Stimulated activated CD4-positive, alpha-beta T cell treated with anti-CD3 and anti-CD28 coated beads, Interleukin-12 subunit alpha, Interleukin-12 subunit beta, amount 100 ng/mL, for 24 hours (primary cell): ENCODE measurements at places on chromosomes 7 and 10.

DNA sequence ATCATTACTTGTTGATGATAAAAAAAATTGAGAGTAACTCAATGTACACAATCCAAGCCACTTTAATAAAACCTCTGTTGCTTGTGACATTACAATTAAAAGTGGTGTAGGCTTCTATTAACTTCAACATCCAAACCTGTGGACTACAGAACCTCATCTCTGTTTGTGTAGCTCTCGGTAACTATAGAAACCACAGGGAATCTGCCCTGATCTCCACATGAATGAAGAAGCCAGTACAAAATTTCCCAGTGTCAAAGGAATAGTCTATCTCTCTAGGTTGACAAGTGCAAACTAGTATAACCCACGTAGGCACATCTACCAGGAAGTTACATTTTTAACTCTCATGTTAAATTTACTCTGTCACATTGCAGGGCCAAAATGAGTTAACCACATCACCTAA is 204.3 kb downstream of the CHCHD3 start:
- DNase-seq = no peak

- DNase-seq = no peak
These were observed 634 bp downstream of the HECW1 start for GRCh38 chr7:43112941-43113621.

DNA sequence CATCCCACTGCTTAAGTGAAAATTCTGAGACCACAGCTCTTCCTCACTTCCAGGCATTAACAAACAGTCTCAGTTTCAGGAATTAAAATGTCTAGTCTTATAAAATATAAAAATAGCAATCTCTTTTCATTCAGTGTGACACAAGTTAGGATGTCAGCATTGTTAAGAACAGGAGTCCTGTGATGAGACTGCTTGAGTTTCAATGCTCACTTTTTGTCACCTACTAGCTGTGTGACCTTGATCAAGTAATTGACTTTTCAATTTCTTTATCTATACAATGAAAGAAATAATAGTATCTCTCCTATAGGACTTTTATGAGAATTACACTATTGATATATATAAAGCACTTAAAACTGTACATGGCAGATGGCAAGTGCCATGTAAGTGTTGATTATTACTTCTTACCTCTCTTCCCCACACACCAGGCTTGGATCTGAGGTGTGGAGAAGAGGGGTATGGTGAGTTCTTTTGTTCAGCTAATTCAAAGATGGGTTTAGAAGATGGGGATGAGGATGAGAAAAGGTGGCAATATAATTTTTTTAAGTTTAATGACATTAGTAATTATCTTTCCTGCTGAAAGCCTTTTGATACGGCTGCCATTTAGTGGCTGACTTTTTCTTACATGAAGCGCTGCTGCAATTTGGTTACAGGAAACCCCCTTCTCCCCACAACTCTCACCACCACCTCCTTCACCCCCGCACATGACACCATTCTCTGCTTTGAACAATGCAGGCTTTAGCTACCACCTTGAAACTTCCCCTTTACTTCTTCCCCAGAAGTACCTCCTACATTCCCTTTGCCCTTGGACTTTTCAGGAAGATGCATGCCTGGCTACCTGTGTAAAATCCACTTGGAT is 20.8 kb upstream of the HYAL4 start:
- DNase-seq = peak; percentile 7

- no peak for DNase-seq
These were observed 3.9 kb upstream of the SGPL1 start for GRCh38 chr10:70811881-70812280.

- DNase-seq = no peak
These were observed 21.0 kb upstream of the ABI1 start for GRCh38 chr10:26881600-26882331.

- DNase-seq = no peak
These were observed 769.7 kb downstream of the TNS3 start for GRCh38 chr7:46812101-46812675.

DNA sequence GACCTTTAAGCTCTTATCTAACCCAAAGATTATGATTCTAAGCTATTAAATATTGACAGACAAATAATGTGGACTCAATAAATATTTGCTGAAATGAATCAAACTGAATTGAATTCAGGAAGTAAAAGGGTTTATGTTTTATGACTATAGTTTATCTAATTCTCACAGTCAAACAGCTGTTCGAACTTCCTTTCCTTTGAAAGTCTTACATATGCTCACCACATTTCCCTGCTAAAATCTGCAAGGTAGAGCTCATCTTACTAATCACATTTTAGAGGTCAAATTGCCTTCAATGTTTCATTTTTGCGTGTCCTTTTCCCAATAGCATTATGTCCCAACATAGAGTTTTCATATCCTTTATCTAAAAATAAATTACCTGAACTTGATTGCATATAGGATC is 154.9 kb upstream of the PPP1R3A start:
- no peak for DNase-seq

- no peak for DNase-seq
These were observed 17.0 kb downstream of the KCP start for GRCh38 chr7:128893251-128894100.

- no peak for DNase-seq
These were observed 644.7 kb upstream of the NRP1 start for GRCh38 chr10:33979195-33979594.

DNA sequence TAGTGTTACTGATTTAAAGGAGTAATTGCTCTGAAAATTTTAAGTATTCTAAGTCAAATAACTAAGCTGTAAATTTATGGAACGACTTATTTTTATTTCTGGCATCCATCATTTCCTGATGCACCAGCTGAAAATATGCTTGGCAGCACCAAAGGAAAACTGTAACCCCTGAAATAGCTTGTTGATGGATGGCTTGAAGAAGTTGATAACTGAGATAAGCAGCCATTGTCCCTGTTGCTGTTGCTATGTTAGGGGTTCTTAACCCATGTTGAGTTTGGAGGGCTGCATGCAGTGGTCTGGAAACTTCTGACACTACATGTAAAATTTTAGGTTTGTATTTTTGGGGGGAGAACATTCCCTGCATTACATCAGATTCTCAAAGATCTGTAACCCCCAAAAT is 30.6 kb downstream of the RPA3 start:
- DNase-seq = no peak

GRCh38 chr7:41877118-41877517 is 174.2 kb upstream of the INHBA start:
- DNase-seq = no peak

DNA sequence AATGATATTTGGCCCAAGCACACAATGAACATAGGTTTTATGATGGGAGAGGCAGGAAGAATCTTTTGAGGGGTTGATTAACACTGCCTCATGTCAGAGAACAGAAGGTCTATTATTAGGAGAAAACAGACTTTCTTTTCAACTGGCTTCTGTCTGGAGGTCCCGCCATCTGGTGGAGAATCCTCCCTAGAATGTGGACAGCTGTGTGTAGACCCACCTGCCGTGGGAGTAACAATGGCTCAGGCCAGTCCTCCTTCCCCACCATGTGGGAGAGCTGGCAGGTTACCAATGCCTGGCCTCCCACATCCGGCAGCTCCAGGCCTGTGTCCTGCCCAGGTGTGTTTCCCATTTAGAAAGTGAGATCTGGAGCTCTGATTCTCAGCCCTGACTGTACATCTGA is 70.4 kb upstream of the AOAH start:
- DNase-seq = no peak

DNA sequence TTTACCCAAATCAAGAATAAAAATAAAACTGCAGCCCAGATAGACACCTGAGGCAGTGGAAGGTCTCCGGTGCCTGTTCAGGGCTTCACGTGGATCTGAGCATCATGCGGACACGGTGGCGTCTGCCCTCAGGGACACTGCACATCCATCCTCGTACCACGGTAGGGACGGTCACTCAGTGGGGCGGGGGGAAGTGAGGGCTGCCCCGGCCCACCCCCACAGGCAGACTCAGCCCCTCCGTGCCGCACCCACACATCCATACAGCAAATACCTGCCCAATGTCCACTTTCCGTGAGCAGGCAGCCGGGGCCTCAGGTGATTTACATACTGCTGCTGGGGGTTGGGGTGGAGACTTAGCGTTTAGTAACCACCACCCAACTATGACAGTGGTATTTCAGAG is 207.8 kb downstream of the DIP2C start:
- no peak for DNase-seq

GRCh38 chr10:12357525-12358151 is 8.3 kb downstream of the CAMK1D start:
- DNase-seq = no peak

GRCh38 chr7:76091506-76091905 is 43.6 kb downstream of the MDH2 start:
- DNase-seq = no peak

DNA sequence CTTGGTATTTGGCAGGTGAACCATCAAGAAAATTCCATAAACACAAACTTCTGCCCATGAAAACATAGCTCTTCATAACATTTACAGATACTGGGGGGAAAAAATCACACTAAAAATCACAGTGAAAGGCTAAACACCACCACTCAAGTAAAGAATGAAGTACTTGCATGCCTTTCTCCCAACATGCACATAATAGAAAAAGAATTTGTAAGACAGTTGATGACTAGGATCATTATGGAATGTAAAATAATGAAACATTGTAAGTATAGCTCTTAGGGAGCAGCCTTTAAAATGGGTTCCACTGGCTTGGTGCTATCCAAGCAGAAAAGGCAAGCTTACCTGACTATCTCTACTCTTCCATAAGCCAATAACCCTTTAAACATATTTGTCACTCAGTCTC is 299.9 kb upstream of the LRRN3 start:
- no peak for DNase-seq

GRCh38 chr10:29119374-29119773 is 169.5 kb upstream of the LYZL1 start:
- no peak for DNase-seq

- no peak for DNase-seq
These were observed 307.8 kb downstream of the PRPF18 start for GRCh38 chr10:13894412-13895093.

- no peak for DNase-seq
These were observed 170.0 kb downstream of the IMMP2L start for GRCh38 chr7:111392294-111392693.

GRCh38 chr7:87934699-87935383 is 790 bp downstream of the ADAM22 start:
- DNase-seq = no peak

DNA sequence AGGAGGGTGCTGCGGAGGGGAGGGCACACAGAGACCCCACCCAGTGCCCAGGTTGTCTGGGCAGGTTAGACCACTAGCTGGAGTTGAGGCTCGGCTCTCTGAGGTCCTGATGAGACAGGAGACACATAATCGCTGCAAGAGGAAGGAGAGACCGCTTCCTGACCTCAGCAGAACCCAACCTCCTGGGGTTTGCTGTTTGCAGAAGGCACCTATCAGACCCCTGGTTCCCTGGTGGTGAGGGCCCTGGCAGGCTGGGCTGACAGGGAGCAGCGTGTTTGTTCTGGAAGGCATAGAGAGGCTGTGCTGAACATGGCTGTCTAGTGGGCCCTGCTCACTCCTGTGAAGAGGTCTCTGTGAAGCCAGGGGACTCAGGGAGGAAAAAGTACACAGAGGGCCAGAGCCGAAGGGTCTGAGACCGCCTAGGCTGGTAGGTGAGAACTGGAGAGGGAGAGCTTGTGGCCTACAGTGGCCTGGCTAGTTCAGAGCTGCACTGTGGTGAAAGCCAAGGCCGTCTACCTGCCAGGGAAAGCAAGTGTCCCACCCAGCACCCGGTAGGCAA is 39.4 kb upstream of the NPFFR1 start:
- no peak for DNase-seq

DNA sequence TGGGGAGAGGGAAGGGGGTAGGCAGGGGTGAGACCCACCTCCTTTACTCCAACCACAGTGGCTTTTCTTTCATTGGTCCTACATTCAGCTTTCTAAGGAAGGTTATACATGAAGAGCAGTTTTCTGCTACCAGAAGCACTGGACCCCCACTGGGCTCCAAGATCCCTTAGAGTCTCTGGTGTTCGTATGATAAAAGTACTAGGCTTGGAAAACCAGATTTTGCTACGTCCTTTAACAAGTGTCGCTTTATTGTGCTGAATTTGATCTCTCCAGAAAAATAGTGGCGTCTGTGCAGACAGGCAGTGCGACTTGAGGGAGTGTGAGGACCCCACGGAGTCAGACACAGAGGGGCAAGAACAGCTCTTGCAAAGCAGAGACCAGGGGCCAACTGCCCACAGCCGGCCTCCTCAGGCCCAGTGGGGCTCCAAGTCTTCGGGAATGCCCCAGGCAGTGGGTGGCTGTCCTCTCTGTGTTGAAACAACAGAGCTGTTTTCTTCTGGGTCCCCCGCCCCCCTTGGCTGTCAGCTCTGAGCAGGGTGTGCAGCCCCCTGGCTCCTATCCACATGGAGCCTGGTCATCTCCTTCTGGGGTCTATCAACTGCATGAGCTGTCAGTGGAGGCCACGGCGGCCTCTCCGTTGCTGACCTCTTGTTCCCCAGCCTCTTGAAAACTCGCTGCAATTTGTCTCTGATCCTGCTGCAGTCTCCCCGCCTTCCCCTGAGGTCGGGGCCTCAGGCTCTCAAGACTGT is 333.2 kb downstream of the RPS24 start:
- DNase-seq = no peak

- DNase-seq = no peak
These were observed 80.3 kb upstream of the GNAI1 start for GRCh38 chr7:80054356-80054755.

DNA sequence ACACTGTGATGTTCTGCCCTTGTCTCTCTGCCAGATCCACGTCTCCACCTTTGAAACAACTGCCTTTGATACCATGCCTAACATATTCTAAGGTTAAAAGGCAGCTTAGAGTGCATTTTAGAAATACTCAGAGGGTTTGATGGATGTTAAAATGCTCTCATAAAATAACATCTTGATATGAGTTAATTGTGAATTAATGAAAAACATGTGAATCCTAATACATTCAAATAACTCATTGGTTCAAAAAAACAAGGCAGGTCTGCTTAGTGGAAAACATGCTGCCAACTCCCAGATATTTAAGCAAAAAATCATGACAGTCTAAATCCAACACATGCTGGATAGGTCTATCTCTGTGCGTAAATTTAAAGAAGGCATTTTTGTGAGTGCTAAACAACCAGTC is 291.8 kb downstream of the AHR start:
- DNase-seq = no peak

- DNase-seq = no peak
These were observed 5.0 kb downstream of the CXCL12 start for GRCh38 chr10:44379907-44380306.

- no peak for DNase-seq
These were observed 387.3 kb downstream of the HPSE2 start for GRCh38 chr10:98848361-98848760.

DNA sequence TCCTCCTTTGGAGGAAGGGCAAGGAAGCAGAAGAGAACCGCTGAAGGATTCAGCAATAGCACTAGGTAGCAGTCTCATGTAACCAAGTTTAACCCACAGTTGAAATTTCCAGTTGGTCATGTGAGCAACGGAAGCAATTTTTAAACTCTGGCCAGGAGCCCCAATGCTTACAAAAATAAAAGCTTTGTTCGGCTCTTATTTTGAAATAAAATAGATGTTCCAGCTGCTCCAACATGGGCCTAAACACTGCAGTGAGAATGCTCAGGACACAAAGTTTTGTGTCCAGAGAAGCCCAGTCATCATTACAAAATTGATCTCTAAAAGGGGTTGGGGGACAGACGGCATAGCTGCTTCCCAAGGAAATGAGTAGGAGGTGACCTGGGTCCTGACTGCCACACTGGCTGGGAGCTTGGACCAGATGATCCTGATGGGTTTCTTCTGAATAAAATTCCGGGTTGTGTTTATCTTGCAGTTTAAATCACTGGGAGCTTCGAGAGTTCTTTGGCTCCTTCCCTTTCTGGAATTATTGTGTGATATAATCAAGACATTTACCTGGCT is 452 bp upstream of the TMEM140 start:
- no peak for DNase-seq

- DNase-seq = no peak
These were observed 319.2 kb upstream of the COBL start for GRCh38 chr7:51635775-51636174.

GRCh38 chr10:53387562-53387961 is 615.0 kb upstream of the MBL2 start:
- no peak for DNase-seq
